Right cardiac atrium (tissue), 5 donors: ENCODE measurements at places on chromosomes 2 and 18. TPM values are rescaled to one million over a fixed set of nuclear protein-coding genes. Genes with fewer than 3 reads are reported as not detected.

GRCh38 chr18:68662754-68663153 lies 52.2 kb downstream of the TMX3 start:
- DNase-seq, result no peak

- no peak for DNase-seq
Measured at GRCh38 chr2:101717071-101717845, 19.8 kb downstream of the MAP4K4 start.

Gene GPR35
- 1.2 TPM for total RNA-seq

DNA sequence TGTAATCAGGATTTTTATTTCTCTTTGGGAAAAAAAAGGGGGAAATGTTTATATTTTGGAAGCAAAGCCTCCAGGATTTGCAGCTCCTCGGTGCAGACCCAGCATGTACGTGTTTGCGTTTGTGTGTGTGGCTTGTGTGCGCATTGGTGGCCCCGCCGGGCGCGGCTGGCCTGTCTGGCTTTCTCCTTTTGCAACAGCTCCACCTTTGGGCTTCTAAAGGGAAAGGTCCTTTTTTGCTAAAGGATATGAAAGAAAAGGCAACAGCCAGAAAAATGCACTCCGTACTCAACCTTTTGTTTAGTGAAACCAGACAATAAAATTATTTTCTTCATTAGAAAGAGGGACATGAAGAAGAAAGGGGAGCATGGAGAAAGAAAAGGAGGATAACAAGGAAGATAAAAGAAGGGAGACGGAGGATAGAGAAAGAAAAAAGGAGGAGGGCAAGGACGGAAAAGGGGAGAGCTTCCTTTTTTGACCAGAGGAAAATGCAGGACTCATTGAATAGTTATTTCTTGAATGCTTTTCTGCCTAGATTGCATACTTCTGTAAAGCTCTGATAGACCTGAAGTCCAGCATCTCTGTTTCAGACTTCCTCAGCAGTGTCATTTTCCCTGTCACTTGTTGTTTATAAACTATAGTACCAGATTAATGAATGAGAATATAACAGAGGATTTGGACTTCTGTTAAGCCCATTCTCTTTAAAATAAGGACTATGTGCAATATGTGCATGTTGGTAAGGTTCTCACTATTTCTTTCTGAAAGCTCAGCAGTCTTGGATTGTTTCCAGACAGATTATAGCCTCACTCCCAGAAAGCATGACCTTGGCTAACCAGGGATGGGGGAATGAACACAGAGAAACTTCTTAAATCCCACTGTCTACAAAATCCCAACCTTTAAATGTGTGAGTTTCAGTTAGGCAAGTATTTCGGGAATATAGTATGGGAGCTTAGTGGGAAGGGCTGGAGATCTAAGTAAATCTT lies 563.1 kb upstream of the PIK3C3 start:
- DNase-seq, result peak; percentile 21

DNA sequence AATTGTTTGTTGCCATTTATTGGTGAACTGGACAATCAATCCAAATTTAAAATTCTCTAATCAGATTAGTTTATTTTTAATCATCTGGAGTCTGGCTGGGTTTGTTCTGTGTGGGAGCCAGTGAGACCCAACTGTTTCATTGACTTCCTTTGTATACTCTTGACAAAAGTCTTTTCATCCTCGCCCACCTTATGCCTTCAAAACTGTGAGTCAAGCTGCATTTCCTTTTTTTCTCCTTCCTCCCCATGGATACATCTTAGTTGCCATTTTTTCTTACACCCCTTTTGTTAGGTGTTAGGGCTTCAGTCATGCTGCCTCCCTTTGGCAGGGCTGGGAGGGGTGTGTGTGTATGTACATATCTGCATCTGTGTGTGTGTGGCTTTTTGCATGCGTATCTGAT lies 117.6 kb downstream of the PRKCE start:
- no peak for DNase-seq

DNA sequence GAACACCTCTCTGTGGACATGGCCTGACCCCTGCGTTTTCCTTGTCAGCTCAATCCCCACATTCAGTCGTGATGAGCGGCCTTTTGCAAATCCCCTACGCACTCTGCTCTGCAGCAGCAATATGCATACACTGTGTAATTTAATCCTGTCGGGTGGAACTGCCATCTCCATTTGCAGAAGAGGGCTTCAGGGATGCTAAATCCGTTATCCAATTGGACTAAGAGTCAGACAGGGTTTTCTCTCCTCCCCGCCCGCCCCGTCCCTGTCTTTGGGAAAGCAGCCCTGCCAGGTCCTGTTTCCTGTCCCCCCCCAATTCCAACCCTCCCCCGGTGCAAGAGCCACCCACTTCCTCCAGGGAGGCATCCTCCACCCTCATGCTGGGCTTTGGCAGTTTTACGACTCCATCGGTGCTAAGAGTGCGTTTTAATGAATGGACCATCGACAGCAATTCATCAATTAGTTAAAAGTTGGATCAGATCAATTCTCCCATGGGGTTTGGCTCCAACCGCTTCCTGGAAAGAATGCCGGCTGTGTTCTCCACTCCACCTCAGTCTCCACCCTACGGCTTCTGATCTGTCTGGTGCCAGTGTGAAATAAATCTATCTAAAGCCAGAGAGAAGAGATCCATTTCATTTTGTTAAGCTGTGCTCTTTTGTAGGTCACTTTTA lies 53.5 kb upstream of the ASAP2 start:
- DNase-seq, result no peak

DNA sequence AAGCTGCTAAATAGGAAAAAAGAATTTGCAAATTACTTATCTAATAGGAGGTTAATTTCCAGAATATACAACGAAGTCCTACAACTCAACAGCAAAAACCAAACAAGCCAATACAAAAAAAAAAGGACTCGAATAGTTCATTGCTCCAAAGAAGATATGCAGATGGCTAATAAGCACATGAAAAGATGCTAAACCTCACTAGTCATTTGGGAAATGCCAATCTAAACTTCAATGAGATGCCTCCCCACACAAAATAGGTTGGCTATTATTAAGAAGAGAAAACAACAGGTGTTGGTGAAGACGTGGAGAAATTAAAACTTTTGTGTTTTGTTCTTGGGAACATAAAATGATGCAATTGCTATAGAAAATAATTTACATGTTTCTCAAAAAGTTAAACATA lies 1634.4 kb upstream of the DDX18 start:
- no peak for DNase-seq
